ENCODE measurements at places on chromosomes 13 and 19.

DNA sequence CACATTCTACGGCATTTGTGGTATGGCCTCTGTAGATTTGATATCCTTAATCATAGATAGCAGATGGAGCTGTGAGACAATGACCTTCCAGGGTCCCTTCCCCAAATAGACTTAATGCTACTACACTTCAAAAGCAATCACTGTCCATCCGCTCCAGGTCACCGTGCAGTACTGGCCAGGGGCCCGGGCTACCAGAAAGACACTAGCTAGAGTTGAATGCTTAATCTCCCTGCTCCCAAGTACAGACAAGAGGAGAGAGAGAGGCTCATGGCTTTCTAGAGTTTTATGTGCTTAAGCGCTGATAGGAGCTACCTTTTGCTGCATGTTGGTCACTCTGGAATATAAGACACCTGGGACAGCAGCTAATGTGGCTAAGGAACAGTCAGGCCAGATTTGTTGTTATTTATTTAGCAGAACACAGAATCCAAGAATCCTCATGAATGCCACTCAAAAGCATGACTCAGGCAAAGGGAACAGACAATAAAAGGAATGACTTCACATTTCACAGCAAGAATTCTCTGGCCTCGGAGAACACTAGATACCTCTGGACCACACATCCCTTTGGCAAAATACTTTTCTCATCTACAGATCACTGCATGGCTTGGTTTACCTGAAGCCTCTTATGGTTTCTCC lies 165.0 kb downstream of the LACC1 start:
- no peak for DNase-seq

DNA sequence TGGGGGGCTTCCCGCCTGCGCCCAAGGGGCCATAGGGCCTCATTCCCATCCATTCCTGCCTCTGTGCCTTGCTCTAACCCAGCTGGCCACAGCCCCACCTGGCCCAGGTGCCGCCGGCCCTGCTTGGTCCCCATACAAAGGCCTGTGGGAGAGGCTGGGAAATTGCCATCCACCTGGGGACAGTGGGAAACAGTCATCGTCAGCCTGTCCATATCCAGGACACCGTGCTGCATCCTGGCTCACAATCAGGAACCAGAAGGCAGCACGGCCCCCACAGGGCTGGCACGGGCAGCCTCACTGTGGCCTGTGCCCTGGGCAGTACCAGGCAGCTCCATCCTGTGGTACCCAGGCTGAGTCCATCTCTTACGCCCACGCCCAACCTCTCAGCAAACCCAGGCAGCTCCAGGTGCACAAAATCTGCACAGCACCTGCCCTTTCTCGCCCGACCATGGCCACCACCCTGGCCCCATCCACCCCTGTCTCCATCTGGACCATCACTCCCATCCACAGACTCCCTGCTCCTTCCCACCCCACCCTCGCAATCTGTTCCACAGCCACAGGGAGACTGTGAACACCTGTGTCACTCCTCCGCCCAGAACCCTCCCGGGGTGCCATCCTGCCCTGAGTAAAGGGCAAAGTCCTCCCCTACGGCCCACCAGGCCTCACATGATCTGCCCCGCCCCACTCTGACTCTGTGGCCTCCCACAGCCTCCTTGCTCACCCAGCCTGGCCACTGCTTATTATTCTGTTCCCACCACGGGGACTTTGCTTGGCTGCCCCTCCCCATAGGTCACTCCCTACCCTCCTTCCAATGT lies 21.1 kb upstream of the FBXO27 start:
- no peak for DNase-seq

GRCh38 chr13:43088093-43088511 lies 64.7 kb downstream of the DNAJC15 start:
- no peak for DNase-seq

DNA sequence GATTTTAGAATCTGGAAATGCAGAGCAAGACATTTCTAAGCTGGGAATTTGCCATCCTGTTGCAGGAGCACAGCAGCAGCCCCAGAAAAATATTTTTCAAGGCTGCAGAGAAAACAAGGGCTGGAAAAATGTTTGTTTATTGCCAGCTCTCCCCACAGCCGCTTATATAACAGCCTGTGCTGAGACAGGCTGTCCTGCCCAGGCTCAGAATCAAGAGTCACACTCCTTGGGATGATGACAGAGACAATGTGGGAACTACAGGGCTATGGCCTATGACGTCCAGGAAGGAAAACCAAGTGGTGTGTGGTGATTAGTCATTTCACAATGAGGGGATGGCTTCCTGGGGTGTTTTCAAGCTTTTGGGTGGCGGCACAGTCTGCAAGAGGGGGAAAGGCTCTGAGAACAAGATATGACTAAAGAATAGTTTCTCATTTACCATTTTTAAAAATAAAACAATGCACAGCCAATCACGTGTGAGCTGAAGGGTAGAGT lies 136.3 kb upstream of the SERP2 start:
- peak; percentile 18 for DNase-seq

GRCh38 chr19:47230054-47230920 lies 712 bp downstream of the BBC3 start:
- peak; percentile 82 for DNase-seq

All from activated naive CD8-positive, alpha-beta T cell treated with anti-CD3 and anti-CD28 coated beads for 36 hours (primary cell).